ENCODE measurements at places on chromosomes 3 and 15. TPM values are rescaled to one million over a fixed set of nuclear protein-coding genes. Genes with fewer than 3 reads are reported as not detected.

DNA sequence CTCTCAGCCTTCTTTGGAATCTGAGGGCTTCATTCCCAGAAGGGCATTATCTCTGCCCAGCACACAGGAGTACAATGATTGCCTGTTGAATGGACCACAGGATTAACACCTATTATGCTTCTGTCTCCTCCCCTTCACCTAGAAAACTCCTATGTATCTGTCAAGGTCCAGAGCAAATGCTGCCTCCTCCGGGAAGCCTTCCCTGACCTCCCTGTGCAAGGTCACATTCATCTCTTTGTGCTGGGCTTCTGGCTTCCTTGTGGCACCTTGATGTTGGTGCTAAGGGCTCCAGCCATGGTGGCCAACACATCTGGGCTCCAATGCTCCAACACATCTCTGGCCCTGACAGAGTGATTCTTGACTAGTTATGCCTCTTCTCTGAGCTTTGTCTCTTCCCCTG, 49.9 kb upstream of the ATP2B2 start:
- DNase-seq: no peak
- H3K4me1 ChIP-seq: peaks cover 11% of the 10 kb centered on the region
- H3K36me3 ChIP-seq: no peaks in the 10 kb centered on the region
- H3K4me3 ChIP-seq: no peak overlapping the region

The PDHB gene
- 59.0 TPM for total RNA-seq

DNA sequence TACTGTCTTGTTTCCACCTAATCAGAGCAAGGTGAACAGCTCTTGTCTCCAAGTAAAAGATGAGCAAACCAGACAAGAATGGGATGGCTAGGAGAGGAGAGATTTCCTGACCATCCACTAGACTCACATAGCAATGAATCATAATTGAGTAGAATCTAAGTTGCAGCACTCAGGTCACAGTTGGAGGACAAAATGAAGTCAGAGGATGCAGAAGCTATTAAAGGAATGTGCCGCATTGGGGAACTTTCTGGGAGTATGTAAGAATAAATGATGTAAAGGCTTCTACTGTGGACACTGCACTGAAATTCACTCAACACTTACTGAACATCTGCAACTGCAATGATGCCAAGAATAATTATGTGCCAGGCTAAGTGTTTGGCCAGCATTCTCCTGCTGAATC, 217.4 kb upstream of the WNT5A start:
- no peak overlapping the region for H3K4me3 ChIP-seq
- no peaks in the 10 kb centered on the region for H3K4me1 ChIP-seq
- H3K27me3 ChIP-seq: no peaks in the 10 kb centered on the region
- no peaks in the 10 kb centered on the region for H3K36me3 ChIP-seq
- no peak for DNase-seq

- no peaks in the 10 kb centered on the region for H3K36me3 ChIP-seq
- H3K4me1 ChIP-seq: no peaks in the 10 kb centered on the region
- no peak for DNase-seq
- H3K4me3 ChIP-seq: no peak overlapping the region
- H3K27me3 ChIP-seq: no peaks in the 10 kb centered on the region
These were observed 59.7 kb upstream of the SLCO3A1 start for GRCh38 chr15:91793771-91794170.

The GOLGA8S gene
- total RNA-seq: 0.12 TPM

DNA sequence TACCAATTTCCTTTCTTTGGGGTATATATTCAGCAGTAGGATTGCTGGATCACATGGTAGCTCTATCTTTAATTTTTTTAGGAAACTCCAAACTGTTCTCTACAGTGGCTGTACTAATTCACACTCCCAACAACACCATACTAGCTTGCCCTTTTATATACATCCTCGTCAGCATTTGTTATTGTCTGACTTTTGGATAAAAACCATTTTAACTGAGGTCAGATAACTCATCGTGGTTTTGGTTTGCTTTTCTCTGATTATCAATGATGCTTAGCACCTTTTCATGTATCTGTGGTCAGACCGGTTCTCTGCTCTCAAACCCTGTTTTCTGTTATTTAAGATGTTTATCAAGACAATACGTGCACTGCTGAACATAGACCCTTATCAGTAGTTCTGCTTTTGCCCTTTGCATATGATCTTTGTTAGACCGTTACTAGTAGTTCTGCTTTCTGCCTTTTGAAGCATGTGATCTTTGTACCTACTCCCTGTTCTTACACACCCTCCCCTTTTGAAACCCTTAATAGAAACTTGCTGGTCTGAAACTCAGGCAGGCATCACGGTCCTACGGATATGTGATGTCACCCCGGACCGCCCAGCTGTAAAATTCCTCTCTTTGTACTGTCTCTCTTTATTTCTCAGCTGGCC, 474.3 kb downstream of the RSL24D1 start:
- no peaks in the 10 kb centered on the region for H3K27me3 ChIP-seq
- no peak for DNase-seq
- H3K4me1 ChIP-seq: no peaks in the 10 kb centered on the region
- H3K4me3 ChIP-seq: no peak overlapping the region

The GOLGA8J gene
- not detected for total RNA-seq

GRCh38 chr15:68407886-68408881, 23.8 kb downstream of the ITGA11 start:
- H3K4me3 ChIP-seq: no peak overlapping the region
- no peaks in the 10 kb centered on the region for H3K27me3 ChIP-seq
- no peaks in the 10 kb centered on the region for H3K4me1 ChIP-seq
- no peak for DNase-seq
- no peaks in the 10 kb centered on the region for H3K36me3 ChIP-seq

The ATP8B4 gene
- 0.73 TPM for total RNA-seq

GRCh38 chr3:77042882-77043281, 3.0 kb downstream of the ROBO2 start:
- H3K27ac ChIP-seq: no peak overlapping the region
- DNase-seq: no peak

DNA sequence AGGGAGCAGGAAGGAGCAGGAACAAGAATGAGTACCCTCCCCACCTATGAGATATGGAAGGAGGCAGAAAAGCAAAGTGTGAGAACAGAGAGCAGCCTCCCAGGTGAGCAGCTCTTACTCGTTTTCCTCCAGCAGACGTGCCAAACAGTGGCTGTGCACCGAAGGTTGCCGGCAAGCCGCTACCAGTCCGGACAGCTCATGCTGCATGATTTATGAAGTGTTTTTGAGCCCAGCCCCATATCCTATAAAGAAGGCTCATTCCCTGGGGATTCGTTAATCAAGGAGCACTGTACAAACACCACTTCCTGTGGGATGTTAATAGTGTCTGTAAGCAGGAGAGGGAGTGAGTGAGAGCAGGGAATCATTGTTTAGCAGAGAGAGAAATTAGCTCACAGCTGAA, 118.3 kb upstream of the FOXB1 start:
- H3K4me3 ChIP-seq: no peak overlapping the region
- no peak overlapping the region for H3K27ac ChIP-seq
- no peaks in the 10 kb centered on the region for H3K36me3 ChIP-seq
- DNase-seq: no peak
- no peaks in the 10 kb centered on the region for H3K27me3 ChIP-seq

DNA sequence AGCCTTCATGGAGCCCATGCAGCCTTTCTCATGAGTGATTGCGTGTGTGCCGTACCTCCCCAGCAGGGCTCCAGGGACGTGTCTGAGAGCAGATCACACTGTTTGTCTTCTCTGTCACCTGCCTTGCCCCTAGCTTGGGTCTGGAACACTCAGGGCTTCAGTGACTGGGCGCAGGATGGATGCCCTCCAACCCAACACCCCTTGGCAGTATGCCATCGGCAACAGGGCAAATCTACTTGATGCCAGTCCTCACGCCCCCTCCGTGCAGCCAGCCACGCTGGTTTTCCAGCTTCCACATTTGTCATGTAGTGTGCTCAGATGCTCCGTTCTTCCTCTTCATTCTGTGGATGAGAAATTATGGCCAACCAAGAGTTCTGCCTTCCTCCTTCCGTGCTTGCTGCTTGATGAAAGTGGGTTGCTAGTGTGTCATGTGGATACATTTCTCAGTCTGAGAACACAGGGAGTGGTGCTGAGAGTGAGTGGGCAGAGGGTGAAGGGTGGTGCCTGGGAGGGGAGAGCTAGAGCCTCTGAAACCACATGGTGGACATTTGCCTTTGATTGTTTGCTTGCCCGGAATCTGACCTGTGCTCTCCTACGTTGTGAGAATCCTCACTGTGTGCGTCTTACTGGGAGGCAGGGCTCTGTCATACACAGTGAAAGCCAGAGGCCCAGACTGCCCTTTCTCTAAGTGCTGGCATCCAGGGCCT, 97.2 kb downstream of the FAM43A start:
- no peaks in the 10 kb centered on the region for H3K27me3 ChIP-seq
- H3K27ac ChIP-seq: no peak overlapping the region
- DNase-seq: no peak
- no peaks in the 10 kb centered on the region for H3K36me3 ChIP-seq
- no peak overlapping the region for H3K4me3 ChIP-seq

The SNRPA1 gene
- total RNA-seq: 113 TPM

GRCh38 chr3:124858275-124858674, 28.9 kb downstream of the ITGB5 start:
- H3K36me3 ChIP-seq: no peaks in the 10 kb centered on the region
- DNase-seq: no peak
- no peak overlapping the region for H3K4me3 ChIP-seq
- no peak overlapping the region for H3K27ac ChIP-seq
- H3K4me1 ChIP-seq: no peaks in the 10 kb centered on the region

GRCh38 chr15:64845183-64845611, 3.5 kb downstream of the PLEKHO2 start:
- DNase-seq: no peak
- peaks cover 72% of the 10 kb centered on the region for H3K4me1 ChIP-seq
- H3K27me3 ChIP-seq: no peaks in the 10 kb centered on the region
- peak overlapping the region; percentile 33 for H3K4me3 ChIP-seq

GRCh38 chr3:64321747-64322146, 96.5 kb upstream of the PRICKLE2 start:
- no peaks in the 10 kb centered on the region for H3K4me1 ChIP-seq
- H3K36me3 ChIP-seq: no peaks in the 10 kb centered on the region

DNA sequence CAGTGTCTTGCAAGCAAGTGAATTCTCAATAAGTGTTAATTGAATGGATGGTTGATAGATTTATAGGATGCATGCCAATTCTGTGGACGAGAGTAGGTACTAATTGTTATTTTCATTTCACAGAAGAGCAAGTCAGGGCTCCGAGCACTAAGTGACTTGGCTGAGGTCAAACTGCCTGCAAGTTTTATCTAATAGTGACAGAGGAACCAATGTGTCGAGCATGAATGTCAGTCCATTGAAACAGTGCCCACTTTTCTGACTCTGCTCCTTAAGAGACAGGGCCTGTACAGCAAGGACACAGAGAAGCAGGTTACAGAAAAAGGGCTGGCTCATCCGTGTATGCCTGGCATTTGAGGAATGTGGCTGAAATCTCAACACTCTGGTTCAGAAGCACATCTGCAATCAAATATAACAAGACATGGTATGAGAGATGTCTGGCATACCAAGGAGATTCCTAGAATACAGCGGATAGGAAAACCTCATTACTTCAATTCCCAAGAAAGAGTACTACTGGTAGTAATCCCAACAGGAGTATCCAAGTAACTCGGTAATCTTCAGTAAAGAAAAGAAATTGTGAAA, 6.0 kb upstream of the B3GNT5 start:
- no peak overlapping the region for H3K4me3 ChIP-seq
- H3K27ac ChIP-seq: no peak overlapping the region
- H3K36me3 ChIP-seq: no peaks in the 10 kb centered on the region
- no peaks in the 10 kb centered on the region for H3K4me1 ChIP-seq
- DNase-seq: no peak
- H3K27me3 ChIP-seq: peaks cover 13% of the 10 kb centered on the region

The CYP1A1 gene
- not detected for total RNA-seq

DNA sequence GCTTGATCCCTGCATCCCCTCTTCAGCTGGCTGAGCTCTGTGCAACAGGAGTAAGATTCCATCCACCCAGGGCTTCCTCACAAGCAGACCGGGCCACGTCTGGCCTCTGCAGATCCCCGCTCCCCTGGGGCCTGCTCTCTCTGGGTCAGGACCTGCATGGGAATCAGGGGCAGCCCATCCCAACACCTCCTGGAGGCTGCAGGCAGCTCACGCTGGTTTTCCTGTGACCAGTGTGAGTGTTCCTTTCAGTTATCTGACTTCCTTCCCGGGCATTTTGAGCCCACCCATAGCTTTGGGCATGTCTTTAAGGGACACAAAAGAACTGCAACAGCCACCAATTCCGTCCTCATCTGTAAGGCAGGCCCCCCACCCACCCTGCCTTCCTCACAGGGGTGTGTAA, 16.3 kb downstream of the NUP210 start:
- no peaks in the 10 kb centered on the region for H3K27me3 ChIP-seq
- no peak overlapping the region for H3K4me3 ChIP-seq
- no peak for DNase-seq
- H3K36me3 ChIP-seq: peaks cover 31% of the 10 kb centered on the region
- no peak overlapping the region for H3K27ac ChIP-seq
- H3K4me1 ChIP-seq: no peaks in the 10 kb centered on the region

GRCh38 chr15:40244961-40245523, 6.2 kb downstream of the PAK6 start:
- H3K27me3 ChIP-seq: no peaks in the 10 kb centered on the region
- H3K4me1 ChIP-seq: no peaks in the 10 kb centered on the region
- H3K27ac ChIP-seq: no peak overlapping the region
- no peaks in the 10 kb centered on the region for H3K36me3 ChIP-seq
- H3K4me3 ChIP-seq: no peak overlapping the region
- no peak for DNase-seq

The SLTM gene
- total RNA-seq: 188 TPM

DNA sequence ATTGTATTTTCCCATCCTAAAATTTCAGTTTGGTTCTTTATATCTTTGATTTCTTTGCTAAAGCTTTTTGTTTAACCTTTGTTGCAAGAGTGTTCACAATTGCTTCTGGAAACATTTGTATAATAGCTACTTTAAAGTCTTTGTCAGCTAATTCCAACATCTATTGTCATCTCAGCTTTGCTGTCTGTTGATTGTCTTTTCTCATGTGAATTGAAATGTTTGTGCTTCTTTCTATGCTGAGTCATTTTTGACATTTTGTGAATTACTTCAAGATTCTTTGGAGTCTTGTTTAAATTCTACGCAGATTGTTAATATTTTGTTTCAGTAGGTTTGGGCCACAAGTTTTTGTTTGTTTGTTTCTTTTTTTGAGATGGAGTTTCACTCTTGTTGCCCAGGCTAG, 73.2 kb downstream of the SUCNR1 start:
- no peak for DNase-seq
- no peaks in the 10 kb centered on the region for H3K27me3 ChIP-seq
- H3K36me3 ChIP-seq: no peaks in the 10 kb centered on the region
- H3K4me1 ChIP-seq: no peaks in the 10 kb centered on the region

The PARL gene
- 46.7 TPM for total RNA-seq

The CLDN18 gene
- not detected for total RNA-seq

The SIDT1 gene
- 84.4 TPM for total RNA-seq

DNA sequence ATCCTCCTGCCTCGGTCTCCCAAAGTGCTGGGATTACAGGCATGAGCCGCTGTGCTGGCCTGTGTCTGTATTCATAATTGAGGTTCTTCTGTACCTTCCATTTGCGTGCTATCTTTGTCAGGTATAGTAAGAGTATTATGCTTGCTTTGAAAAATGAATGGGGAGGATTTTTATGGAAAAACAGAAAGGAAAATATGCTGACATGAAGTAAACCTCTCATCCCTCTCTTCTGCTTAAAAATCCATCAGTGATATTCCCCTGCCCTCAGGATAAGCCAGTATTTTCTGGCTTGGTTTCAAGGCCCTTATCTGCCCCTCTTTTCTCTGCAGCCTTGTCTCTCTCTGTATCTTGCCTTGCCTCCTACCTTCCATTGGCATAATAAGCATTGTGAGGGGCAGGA, 80.7 kb downstream of the NR1D2 start:
- no peaks in the 10 kb centered on the region for H3K36me3 ChIP-seq
- H3K4me3 ChIP-seq: no peak overlapping the region
- H3K27ac ChIP-seq: no peak overlapping the region
- H3K27me3 ChIP-seq: no peaks in the 10 kb centered on the region
- H3K4me1 ChIP-seq: no peaks in the 10 kb centered on the region
